ENCODE measurements at places on chromosomes 13 and 19.
A peak's percentile ranks its signal among the peaks of the same experiment; 100 is the strongest.

DNA sequence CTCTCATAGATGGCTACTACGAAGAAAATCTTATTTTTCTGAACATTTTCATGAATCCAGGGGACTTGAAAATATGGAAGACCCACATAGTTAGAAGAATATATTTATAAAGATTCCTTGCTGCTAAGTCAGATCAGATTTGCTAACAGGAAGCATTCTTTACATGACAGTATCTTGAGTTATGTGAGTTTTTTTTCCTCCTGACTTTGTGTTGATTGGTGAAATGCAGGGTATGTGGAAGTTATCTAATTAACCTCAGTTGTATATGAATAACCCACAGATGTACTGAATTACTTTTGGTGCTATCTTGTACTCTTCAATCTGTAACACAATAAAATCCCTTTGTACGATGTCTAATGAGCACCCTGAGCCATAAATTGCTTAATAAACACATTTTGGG lies 53.8 kb downstream of the ESD start:
- no peak for DNase-seq

DNA sequence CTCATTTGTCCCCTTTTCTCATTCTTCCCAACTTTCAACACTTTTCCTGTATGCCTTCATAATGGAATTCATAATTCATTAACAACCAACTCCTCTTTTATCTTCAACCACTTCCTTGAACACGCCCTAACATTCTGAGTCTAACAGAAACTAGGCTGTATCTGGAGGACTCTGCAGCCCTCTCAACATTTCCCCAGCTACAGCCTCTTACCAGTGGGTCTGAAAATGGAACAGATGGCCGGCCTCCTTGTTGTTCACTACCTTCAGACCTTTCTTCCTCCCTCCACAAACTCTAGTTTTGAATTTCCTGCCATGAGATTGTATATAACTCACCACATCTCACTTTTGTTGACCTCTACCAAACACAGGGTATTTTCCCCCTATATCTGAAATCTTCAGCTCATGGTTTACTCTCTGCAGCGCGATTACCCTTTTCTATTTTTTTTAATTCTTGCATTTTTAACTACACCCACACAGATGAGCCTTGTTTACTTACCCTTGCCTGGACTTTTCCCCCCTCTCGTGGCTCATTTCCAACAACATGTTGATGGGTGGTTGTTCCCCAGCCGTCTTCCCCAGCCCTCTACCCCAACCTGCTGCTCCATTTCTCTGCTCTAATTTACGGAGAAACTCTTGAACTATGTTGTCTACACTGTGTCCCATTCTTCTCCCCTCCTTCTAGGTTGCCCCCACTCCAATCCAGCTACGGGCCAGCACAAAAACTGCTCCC lies 846 bp downstream of the ZNF790 start:
- no peak for DNase-seq

- no peak for DNase-seq
Observed at GRCh38 chr13:91825516-91825915, 427.1 kb downstream of the GPC5 start.

GRCh38 chr19:1028062-1028926 lies 1.9 kb downstream of the CNN2 start:
- no peak for DNase-seq

DNA sequence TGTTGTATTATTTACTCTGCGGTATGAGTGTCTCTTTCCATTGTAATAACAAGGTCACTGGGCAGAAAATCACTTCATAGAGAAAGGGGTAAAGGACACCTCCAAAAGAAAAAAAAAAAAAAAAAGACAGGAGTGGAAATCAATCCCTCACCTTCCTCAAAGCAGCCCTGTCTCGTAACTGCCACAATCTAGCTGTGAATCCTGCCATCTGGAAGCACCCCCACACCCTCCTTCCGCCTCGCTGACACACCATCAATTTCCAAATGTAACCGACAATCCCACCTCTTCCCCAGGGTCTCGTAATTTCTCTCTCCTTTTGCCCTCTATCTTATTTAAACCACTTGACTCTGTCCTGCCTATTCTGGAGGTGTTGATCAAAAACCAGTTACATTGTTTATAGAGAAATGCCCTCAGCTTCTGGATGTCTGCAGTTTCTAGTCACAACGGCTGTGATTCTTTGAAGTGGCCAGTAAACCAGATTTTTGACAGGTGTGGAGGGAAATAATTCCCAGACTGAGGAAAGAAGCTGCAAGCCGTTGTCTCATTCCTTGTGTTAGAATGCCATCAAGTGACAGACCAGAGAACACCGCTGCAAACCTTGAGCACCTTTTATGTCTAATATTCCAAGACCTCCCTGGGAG lies 9.1 kb upstream of the POP4 start:
- DNase-seq = no peak

DNA sequence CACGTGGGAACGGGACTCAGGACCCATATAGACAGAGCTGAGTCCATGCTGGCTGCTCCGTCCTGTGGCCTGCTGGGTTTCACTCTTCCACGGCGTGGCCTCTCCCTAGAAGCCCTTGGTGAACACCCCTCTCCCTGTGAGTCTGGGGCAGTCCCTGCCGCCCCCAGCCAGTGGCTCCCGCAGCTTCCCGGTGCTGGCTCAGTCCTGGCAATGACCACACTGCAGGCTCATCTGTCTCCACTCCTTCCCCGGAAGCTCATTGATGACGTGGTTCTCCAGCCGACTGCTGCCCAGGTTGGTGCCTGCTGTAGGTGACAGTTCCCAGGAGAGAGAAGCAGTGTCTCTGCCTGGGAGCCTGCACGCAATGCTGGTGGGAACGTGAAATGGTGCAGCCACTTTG lies 2.1 kb upstream of the TEX29 start:
- no peak for DNase-seq

DNA sequence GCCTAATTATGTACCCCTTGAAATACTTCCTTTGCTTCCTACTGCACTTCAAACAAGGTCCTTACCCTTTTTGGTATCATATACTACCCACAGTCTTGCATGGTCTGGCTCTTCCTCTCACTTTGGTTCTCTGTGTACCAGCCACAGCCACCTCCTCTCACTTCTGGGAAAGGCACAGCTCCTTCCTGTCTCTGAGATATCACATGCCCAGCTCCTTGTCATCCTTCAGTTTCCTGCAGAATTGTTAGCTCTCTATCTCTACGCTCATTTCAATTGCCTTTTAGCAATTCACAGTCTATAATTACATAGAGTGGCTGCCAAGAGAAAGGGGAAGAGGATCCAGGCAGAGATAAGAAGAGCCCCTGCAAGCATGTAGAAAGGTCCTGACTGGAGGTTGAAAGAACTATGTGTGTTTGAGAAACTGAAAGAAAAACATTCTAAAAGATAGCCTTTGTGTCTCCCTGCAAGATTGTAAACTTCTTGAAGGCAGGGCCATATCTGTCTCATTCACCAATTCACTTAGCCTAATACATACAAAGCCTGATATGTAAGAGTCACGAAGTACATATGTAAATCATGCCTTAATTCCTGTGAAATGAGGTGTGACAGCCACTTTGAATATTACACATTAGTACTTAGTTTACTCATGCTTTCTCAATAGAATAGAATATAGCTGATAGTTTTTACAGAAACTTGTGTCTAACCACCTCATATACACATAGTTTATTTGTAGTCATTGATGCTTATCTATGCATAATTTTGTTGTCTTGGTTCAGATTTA lies 933.1 kb downstream of the DIAPH3 start:
- no peak for DNase-seq

DNA sequence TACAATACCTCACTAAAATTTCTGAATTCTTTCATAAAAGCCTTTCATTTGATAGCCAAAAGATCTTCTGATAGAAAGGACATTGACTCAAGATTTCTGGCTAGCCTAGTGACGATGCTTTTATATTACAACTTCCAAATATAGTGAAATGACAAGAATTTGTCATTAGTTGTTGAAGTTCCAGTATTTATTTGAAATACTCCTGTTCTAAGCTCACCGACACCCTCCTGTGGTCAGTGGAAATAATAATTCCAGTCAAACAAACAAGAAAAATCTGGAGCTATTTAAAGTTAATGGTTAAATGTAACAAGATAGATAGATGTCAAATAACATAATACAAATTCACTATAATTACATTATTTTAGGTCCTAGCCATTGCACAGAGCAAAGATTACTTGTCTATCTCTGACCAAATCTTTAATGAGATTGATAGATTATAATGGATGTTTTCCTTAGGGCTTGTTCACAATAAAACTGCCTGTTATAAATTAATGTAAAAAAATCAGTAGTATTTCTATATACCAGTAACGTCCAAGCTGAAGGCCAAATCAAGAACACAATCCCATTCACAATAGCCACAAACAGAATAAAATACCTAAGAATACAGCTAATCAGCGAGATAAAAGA lies 195.5 kb downstream of the RGCC start:
- DNase-seq = peak; percentile 9

DNA sequence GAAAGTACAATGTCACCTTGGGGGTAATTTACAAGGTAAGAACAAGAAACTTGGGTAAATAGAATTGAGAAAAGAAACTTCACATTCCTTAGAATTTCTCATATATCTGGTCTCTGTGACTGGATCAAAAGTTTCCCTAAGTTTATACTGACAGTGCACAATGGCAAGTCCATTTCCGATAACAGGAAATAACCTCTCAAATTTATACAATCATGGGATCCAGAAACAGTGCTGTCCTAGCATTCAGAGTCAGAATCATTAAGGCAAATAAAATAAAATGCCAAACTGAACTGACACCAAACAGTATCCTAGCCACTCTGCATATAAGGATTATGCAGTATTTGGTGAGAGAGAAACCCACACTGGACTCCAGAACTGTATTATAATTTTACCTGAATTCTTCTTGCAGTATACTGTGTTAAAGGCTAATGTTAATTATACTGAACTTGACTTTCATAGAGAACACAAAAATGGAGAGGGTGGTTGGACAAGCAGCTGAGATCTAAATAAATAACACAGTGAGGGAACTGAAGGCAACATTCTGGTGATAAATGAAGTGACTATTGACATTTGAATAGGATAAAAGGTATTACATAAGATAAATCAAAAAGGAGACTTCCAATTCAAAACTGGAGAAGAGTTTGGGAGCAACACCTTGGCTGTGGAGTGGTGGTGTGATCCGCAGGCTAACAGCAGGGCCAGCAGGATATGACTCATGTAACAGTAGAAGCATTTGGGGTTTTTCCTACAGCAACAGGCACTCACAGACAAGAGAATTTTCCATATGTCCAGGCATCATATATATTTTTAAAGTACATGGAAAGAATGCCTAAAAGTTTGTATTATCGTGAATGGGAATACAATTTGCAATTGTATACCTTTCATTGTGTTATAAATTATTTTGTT lies 932.5 kb upstream of the MIR17HG start:
- DNase-seq = no peak

GRCh38 chr19:38453596-38453995 lies 20.1 kb downstream of the RYR1 start:
- no peak for DNase-seq

DNA sequence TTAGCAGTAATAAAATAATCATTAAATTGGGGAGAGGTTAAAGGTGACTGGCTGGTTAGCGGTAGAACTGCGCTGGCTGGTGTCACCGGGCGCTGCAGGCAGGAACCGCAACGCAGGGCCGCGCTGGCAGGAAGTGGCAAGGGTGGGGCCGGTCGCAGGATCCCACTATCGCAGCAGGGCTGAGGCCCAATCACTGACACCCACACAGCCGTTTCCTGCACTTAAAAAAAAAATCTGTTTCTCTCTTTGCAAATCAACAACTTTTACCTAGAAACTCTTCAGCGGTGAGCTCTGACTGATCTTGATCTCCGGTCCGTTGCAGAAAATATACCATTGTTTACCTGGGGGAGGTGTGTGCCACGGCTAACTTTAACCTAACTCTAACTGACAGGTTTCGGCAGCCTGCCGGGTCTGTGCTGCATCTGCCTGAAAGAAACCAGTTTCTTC lies 46.9 kb downstream of the KLF2 start:
- DNase-seq = peak; percentile 60

GRCh38 chr19:28324275-28325060 lies 888.5 kb downstream of the UQCRFS1 start:
- no peak for DNase-seq

Data from GM18507 (cell line).